Activated naive CD8-positive, alpha-beta T cell treated with anti-CD3 and anti-CD28 coated beads for 36 hours (primary cell): ENCODE measurements at places on chromosomes 1 and 21.
A peak's percentile ranks its signal among the peaks of the same experiment; 100 is the strongest.

DNA sequence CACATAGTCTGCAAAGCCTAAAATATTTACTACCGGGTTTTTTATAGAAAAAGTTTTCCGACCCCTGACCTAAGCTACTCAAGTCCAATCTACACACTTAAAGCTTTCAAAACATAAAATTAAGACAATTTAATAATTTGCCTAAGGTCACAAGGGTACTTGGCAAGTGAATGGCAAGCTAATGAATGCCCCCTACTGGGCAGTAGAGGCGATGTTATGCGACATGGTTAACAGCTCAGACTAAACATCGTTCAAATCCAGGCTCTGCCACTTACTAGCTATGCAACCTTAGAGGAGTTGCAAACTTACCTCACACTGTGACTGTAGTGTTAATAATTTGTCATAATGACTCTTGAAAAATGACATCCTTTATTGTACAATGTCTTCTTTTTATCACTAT lies 317.2 kb upstream of the NFIA start:
- DNase-seq, result no peak

DNA sequence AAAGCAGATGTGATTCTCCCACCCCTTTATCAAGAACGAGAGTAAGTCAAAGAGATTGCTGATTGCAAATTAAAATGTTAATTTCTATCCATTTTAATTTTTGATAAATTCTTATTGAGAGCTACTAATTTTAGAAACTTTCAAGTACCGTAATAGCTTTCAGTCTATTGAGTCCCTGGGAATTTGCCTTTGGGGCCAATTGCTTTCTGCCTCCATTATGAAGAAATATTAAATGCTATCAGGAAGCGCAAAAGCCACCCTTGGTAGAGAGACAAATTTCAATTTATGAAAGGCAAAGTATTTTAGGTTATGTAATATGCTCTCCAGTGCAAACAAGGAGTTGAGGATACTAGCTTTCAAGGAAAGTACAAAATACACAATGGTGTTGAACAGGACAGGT lies 332.2 kb downstream of the RGS7 start:
- no peak for DNase-seq

- DNase-seq, result no peak
These were observed 38.8 kb downstream of the NGF start for GRCh38 chr1:115299266-115299665.

- DNase-seq, result peak; percentile 10
These were observed 146.1 kb upstream of the FGGY start for GRCh38 chr1:59150577-59151386.

DNA sequence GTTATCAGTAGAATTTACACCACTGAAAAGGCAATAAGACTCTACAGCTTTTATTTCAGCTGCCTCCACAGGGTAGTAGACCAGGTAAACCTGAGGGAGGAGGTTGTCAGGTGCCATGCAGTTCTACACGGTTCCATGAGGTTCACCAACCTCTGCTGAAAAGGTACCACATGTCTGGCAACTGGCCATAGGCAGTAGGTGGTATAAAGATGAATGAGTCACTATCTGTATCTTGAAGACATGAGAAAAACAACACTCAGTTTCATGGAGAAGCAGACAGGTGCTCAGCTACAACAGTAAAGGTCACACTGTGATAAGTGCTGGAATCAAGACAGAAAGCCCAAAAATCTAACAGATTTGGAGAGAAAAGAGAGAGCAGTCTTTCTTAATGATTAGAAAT lies 145.4 kb downstream of the PTGER3 start:
- DNase-seq, result no peak

DNA sequence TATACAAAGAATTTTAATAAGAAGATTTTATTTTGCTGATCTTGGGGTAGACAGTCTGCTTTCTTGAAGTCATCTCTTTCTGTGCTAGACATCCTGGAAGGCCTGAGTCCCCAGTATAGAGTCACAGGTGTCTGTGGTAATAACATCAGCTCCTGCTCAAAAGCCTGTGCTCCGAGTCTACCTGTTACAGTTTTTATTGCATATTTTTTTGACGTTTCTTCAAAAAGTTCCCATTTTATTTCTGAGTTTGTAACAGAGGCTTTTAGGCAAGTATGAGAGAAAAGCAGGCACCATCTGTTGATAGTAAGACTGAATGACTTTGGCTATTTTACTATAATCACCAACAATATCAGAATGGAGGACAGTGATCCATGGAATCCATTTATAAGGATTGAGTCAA lies 58.0 kb upstream of the WDR26 start:
- DNase-seq, result no peak

DNA sequence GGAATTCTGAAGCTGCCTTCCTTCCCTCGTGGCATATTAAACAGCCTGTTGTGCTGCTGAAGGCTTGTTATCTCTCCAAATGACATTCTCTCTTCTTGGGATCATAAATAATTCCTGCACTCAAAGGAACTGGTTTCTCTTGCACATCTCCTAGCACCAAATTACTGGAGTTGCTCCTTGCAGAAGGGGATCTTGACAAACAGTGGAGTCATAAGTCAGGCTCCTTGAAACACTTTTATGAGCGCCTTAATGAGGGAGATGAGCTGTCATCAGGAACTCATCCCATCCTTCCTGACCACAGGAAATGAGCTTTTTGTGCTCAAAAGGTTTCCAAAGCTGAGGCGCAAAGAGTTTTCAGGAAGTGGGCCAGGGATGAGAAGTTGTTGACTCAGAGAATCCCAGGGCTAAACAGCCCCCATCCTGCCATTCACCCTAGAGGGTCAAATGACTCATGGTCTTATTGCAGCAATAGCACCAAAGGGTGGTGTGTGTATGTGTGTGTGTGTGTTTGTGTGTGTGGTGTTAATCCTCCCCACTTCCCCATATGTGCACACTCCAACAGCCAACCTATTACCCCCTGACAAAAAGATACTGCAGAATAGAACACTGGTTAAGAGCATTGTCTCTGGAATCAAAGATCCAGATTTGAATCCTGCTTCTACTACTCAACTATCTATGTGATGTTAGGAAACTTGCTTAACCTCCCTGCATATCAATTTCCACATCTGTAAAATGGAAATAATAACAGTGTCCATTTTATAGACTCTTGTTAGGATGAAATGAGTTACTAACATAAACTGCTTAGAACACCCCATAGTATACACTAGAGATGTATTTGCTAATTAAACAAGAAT lies 2.8 kb upstream of the PHC2 start:
- no peak for DNase-seq

- DNase-seq, result no peak
These were observed 23.6 kb downstream of the ACOT7 start for GRCh38 chr1:6370006-6370405.

DNA sequence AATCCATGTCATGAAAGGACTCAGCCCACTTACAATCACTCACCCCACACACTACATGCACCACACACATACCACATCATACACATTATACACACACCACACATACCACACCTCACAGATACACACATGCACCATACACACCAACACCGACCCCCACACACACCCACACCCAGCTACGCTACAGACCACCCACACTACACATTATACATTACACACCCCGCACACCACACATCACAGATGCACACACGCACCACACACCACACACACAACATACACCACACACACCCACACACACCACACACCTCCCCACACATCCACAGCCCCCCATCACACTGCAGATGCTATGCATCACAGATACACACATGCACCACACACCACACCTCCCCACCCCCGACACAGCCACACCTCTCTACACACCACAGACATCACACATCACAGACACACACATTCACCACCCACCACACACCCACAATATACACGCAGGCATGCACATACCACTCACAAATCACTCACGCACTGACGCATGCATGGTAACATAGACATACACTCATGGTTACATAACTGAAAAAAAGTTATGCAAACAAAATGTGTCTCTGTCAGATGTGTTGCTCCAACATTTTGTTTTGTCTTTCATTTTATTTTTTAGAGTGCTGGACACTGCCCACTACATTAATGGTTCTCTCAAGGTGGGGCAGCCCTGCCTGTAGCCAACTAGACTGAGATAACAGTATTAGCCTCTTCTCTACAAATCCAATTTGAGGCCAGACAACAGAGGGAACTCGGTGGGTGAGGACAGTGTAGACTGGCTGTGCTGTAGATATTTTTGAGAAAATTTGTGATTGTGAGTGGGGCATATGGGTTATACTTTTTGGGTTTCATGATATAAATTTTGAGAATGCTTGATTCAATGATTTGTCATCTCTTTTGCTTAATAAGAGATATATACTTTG lies 15.2 kb upstream of the PGBD2 start:
- DNase-seq, result no peak

DNA sequence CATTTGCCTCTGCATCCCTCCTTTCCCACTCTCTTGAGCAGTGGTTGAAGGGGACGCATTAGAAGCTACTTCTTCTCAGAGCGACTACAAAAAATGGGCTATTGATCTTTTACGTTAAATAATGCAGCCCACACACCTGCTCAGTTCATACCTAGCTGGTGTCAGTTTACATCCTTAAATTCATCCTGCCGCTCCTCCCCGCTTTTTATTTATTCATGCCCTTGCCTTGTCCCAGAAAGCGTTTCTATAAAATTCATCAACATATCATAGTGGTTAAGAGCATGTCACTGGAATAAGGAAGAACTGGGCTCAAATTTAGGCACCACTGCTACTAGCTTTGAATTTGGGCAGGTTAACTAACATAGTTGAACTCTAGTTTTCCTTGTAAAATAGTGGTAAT lies 66.0 kb upstream of the TINAGL1 start:
- DNase-seq, result no peak

DNA sequence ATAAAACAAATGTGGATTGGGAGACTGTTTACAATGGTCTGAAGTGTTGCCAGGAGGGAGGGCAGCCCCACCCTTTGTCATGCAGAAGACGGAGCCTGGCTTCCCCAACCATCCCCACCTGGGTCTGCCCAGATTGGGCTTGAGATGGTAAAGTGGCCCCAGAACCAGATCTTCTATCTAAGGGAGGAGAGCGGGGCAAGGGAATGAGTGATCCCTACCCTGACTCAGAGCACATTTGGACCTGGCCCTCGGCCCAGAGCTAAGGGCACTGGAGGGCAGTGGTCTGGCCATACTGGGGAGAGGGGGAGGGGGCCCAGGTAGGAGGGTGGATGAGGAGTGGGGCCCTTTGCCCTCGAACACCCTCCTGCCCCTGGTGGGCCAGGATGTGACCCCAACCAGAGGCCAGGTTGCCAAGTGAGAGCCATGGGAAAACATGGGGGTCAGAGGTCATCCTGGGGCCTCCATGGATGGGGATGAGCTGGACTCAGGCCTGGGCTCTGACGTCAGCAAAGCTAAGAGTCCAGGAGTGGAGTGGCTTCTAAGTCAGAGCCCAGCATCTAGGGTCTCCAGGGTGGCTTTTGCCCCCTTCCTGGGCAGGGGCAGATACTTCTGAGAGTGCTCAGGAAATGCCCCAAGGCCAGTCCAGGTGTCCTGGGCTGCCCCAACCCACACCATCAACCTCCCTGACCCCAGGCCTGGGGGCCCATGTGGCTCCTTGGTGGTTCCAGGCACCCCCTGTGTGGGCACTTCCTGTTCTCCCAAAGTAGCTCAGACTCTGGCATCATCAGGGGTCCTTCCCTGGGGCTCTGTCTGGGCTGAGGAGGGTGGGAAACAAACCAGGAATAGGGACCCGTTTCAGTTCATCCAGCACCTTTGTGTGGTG lies 1.6 kb upstream of the LEFTY1 start:
- no peak for DNase-seq

DNA sequence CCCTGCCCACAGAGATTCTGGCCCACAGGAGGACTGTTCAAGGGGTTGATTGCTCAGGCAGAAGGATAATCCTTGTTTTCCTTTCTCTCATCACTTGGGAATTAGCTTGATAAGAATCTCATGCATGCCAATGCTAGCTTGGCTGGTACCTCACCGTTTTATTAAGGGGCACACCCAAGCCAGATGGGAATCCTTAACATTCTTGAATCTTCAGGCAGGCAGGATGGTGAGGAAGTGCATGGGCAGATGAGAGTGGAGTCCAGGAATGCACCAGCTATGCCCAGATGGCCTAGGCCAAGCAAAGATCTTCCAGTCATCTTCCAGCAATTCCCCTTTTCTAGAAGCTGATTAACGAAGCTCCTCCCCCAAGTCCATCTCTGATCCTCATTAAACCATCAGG lies 4.1 kb upstream of the LCE7A start:
- no peak for DNase-seq

- DNase-seq, result no peak
These were observed 127.9 kb downstream of the CLIC6 start for GRCh38 chr21:34796518-34797200.

DNA sequence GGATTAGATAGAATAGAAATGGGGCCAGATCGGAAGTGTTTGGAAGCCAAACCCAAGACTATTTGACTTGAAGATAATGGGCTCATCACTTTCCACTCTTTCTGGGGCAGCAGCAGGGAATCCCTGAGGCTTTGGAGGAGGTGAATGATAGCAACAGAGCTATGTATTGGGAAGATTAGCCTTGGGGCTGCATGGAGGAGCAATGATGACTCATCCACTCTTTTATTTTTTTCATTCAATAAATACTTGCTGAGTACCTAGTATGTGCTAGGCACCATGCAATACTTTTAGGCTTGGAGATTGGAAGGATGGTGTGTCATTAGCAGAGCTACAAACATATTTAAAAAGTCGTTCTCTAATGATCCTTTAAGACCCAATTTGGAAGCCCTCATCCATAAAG lies 166.9 kb upstream of the FOXD3 start:
- no peak for DNase-seq

DNA sequence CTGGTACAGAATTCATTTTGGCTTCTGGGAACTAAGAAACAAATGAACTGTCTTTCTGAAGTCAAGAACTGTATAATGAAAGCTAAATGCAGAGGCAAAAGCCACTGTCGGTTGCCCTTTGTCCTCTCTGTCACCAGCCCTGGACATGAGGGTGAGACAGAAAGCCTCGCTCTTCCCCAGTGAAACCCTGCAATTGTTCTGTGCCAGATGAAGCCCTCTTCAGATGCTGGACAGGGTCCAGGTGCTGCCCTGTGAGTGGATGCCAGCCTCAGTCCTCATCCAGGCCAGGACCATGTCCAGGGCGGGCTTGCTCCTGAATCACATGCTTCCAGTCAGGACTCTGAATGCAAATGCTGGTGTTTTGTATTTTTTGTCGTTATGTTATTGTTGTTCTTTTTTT lies 138.7 kb downstream of the RUNX1 start:
- no peak for DNase-seq

DNA sequence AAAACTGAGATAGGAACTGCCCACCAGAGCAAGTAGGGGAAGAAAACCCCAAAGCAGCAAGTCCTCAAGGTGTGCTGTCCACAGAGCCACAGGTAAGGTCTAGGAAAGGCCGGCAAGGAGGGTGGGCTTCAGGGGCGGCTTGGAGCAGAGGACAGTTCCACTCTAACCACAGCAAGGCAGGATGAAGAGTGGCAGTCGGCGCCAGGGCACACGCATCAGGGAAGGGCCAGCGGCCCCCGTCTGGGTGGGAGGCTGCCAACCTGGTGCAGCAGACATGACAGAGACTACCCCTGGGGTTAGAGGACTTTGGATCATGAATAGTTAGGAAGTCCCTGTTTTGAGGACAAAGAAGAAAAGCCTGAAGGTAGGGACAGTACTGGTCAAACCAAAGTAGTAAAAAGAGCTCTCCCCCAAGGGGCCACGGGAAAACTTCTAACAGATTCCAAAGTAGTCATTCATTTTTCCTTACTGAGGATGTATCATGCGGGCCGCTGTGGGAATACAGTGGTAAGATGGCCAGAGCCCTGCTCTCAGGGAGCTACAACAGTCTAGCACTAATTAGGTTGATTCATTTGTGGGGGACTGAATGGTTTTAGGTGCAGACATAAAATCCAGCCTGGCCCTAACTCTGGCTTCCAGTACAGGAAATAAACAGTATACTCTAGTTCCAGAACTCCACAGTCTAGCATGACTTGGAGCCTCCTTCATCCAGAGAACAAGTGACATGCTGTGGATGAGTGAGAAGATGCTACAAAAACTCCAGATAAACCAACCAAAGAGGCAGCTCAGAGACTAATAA lies 3.5 kb upstream of the RAP1GAP start:
- no peak for DNase-seq
